ENCODE measurements at places on chromosomes 5 and 9.
A peak's percentile ranks its signal among the peaks of the same experiment; 100 is the strongest.

- DNase-seq, result no peak
Measured at GRCh38 chr5:95634081-95634480, 12.5 kb upstream of the RFESD start.

DNA sequence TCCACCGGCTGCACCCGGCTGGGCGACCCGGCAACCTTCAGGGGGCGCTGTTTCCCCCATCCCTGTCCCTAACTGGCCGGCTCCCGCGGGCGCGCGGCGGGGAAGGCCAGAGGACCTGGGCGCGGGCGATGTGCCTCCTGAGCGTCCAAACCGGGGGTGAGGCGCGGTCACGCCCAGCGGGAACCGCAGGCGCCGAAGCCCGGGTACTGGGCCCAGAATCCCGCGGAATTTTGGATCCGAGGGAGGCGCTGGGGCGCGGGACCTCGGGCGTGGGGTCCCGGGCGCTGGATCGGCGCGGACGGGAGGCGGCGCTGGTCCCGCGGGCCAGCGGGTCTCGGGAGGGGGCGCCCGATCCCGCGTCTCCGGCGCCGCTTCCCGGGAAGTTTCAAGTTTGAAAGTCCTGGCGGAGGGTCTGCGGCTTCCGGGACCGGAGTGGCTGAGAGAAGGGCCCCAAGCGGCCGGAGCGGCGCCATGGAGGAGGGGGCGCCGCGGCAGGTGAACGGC is at the start of gene PKN3:
TSS of gene PKN3 (plus strand) at position 59 of the 504 bp plus-strand sequence. CDS start at position 472, 413 bp downstream.
- peak; percentile 62 for DNase-seq

- DNase-seq, result no peak
Measured at GRCh38 chr5:88674356-88675167, 208.4 kb downstream of the MEF2C start.

DNA sequence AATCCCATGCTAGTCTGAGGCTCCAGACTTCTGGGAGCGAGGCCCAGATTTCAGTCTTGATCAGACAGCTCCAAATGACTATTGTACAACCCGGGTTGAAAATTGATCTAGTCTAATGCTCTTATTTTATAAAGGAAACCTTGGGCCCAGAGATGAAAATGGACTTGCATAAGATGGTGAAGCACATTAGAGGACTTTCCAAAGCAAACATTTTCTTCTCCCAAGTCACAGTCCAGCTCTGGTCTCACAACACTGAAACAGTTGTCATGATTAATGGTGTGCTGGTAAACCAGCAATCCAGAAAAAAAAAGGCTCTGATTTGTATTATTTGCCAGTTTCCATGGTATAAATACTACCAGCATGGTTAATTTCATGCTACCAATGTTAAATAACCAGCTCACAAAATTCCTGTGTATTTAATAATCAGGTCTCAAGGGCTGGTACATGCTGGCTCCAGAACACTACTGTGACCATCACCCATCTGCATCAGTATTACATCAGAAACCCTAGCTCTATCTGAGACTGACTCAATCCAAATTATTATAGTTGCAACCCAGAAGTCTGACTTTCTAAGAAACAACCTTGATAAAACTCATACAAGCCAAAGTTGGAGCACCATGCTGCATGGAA is 32.5 kb upstream of the ABLIM3 start:
- no peak for DNase-seq

- no peak for DNase-seq
Measured at GRCh38 chr5:8615142-8615858, 746.4 kb downstream of the MTRR start.

DNA sequence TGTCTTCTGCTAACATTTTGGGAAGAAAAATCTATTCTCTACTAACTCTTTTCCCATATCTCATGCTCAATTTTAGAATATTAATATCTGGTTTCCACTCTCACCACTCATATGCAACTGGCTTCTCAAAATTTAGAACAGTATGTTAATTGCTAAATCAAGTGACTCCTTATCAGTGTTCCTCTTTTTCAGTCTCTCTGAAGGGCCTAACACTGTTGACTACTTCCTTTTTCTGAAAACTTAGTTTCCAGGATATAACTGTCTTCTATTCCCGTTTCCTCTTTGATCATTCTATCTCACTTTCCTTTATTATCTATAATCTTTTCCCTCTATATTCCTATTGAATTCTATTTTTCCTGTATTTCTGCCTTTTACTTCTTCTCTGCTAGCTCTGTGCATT is 1717.2 kb upstream of the C9orf72 start:
- no peak for DNase-seq

DNA sequence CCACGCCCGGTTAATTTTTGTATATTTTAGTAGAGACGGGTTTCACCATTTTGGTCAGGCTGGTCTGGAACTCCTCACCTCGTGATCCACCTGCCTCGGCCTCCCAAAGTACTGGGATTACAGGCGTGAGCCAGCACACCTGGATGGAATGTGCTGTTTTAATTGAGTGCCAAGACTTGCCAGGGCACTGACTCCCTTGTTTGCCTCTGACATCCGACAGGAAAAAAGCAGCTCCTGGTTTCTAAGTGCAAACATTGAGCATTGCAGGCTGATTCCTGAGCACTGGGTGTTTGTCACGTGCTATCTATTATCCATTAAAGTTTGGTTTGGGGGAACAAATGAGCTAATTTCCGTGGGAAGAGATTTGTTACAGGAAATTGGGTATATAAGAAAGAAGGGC is 70.6 kb upstream of the CKMT2 start:
- DNase-seq, result no peak

DNA sequence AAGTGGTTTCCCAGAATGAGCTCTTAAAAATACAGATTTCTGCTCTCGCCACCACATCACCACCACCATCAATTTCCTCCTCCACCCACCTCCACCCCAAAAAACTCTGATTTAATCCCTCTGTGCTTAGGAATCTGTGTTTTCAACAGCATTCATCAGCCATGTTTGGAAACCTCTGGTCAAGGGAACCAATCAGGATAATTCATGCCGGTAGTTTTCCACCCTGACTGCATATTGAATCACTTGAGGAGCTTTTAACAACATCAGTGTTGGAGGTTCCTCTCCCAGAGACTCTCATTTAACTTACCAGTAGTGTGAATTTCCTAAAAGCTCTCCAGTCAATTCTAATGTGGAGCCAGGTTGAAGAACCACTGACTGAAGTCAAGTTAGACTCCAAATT is 46.0 kb upstream of the DAB2 start:
- DNase-seq, result no peak

DNA sequence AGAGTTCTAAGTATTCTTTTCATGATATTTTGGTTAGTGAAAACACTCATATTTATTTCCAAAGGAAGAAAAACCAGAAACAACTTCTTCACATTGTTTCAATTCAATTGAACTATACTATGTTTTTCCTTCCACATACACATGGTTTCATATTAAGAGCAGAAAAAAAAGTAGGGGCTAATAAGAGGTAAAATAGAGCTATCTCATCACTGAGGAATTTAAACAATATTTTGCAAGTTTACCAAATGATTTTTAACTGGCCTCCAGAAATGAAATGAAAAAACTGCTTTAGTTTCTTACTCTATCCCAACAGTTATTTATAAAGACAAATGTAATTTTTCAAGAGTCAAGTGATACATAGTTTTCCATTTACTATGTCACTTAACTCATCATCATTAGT is 233.5 kb downstream of the RFX3 start:
- no peak for DNase-seq

DNA sequence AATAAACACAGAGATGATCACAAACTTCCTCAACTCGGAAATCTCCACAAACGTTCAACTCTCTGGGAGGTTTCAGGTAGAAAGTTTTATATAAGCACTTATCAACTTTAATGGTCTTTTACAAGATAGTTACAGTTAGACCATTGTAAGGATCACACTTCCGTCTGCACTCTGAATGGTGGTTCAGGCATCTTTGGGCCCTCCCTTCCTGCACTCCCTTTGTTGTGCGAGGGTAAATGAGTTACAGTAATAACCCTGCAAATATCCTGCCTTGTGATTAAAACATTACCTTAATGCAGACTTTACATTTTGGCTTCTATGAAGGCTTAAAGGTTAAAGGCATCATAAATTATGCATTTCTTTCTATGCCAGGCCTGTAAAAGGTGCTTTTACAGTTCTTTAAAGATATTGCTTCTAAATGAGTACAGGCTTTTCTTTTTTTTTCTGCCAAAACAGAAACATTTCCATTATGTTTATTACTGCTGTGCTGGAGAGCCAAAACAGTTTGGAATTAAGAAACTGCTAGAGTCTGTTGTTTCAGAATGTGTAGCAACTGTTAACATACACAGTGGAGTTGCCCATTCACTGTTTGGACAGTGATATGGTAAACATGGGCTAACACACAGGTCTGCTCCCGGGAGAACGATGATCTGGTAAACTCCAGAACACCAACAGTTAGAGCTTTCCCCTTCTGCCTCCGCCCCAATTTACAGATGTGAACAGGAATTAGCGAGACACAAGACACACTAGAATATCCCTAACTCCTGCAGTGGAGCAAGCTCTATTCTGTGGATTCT is 1.1 kb downstream of the PRUNE2 start:
- no peak for DNase-seq

DNA sequence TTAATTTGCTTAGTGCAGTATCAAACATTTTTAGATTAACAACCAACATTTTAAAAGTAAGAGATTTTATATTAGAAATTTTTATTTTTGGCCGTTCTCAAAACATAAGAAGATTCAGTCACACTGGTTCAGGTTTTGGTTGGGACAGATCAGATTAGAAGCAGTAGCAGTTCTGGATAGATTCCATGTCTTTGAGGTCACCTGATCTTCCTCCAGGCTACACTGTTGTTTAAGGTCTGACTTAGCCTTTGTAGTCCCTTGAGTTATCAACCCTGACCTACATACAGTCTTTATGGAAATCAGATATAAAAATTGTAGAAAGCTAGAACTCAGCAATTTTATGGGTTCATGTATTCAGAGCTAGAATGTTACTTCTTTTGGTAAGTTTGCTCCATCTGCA is 910.0 kb upstream of the WWC1 start:
- no peak for DNase-seq

DNA sequence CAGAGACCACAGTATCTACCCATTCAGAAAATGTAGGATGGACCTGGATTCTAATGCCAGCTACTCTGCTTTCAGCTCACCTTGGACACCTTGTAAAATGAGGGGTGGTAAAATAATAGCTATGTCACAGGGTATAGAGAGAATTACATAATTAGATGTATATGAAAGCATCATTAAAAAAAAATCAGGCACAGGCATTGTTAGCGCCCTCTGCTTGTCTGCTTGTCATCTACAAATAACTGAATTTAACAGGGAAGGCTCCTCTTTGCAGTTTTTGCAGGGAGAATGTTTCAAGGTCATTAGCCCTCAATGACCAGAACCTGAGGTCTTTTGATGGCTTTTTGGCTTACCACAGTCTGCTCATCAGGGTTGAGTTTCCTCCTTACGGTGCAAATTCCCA is 58.0 kb downstream of the GPR21 start:
- no peak for DNase-seq

GRCh38 chr5:124480022-124480421 is 266.4 kb downstream of the ZNF608 start:
- DNase-seq, result no peak

- DNase-seq, result no peak
Measured at GRCh38 chr9:108244686-108245085, 611.1 kb downstream of the ACTL7B start.

- DNase-seq, result no peak
Measured at GRCh38 chr5:1182360-1182632, 19.1 kb upstream of the SLC6A19 start.

DNA sequence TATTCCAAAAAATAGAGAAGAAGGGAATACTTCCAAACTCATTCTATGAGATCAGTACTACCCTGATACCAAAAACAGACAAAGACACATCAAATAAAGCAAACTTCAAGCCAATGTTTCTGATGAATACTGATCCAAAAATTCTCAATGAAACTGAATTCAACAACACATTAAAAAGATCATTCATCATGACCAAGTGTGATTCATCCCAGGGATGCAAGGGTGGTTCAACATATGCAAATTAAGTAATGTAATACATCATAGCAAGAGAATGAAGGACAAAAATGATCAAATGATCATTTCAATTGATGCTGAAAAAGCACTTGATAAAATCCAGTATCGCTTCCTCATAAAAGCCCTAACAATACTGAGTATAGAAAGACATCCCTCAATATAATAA is 4.9 kb upstream of the RCL1 start:
- DNase-seq, result no peak

GRCh38 chr9:134891713-134892112 is 11.1 kb downstream of the FCN2 start:
- DNase-seq, result no peak

Measured in T-helper 22 cell (primary cell).